ENCODE measurements at places on chromosomes 5 and 9.

DNA sequence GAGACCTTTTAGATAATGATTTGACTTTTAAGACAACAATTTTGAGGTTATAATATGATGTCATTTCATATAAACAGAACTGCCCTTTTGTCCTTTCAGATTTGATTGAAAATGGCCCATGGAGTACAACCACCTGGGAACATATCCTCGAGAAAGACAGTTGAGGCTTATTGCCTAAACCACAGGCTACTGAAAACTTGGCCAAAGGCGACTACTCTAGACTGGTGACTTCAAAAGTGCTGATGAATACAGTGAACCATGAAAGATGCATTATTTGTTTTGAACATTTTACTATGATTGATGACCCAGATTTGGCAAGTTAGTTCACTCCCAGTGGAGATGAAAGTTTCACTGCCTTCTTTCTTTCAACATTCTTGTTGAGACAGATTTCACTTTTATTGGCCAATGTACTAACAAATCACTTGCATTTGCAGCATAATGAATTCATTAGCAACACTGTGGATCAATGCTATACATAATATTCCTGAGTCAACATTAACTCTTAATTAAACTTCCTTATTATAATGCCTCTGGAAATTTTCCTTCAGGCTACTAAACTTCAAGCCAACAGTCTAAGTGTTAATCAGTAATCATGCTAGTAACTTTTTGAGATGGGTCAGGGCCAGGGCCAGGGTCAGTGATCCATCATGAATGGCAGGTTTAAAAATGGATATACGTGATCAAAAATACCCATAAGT, 480.3 kb downstream of the RAB3C start:
- no peak for DNase-seq

- DNase-seq = no peak
Measured at GRCh38 chr5:168407211-168407610, 79.1 kb upstream of the RARS1 start.

DNA sequence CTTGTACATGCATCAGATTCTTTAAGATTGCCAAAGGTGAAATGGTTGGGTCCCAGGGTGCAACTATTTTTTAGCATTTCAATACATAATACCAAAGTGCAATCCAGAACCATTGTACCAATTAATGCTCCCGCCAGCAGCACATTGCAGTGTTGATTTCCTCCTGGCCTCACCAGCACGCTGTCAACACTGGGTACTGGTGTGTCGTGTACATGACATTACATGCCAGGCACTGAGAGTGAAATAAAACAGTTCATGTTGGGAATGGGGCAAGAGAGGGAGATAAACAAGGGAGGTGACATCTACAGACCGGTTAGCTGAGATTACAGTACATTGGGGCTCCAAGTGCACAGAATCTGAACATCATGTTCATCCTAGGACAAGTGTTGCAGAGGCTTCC, 37.8 kb downstream of the HMGCS1 start:
- no peak for DNase-seq

GRCh38 chr5:52963636-52964035, 25.5 kb upstream of the ITGA2 start:
- no peak for DNase-seq

DNA sequence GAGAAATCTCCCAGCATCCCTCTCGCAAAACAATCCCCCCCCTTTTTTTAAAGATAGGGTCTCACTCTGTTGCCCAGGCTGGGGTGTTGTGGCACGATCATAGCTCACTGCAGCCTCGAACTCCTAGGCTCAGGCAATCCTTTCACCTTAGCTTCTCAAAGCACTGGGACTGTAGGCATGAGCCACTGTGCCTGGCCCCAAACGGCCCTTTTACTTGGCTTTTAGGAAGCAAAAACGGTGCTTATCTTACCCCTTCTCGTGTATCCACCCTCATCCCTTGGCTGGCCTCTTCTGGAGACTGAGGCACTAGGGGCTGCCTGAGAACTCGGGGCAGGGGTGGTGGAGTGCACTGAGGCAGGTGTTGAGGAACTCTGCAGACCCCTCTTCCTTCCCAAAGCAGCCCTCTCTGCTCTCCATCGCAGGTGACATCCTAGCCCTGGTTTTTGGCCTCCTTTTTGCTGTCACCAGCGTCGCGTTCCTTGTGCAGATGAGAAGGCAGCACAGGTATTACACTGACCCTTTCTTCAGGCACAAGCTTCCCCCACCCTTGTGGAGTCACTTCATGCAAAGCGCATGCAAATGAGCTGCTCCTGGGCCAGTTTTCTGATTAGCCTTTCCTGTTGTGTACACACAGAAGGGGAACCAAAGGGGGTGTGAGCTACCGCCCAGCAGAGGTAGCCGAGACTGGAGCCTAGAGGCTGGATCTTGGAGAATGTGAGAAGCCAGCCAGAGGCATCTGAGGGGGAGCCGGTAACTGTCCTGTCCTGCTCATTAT, 6.8 kb downstream of the CA9 start:
- no peak for DNase-seq

GRCh38 chr9:100324594-100325200, 28.0 kb downstream of the TEX10 start:
- no peak for DNase-seq

- DNase-seq = no peak
Measured at GRCh38 chr5:133145436-133146170, 93.8 kb downstream of the HSPA4 start.

DNA sequence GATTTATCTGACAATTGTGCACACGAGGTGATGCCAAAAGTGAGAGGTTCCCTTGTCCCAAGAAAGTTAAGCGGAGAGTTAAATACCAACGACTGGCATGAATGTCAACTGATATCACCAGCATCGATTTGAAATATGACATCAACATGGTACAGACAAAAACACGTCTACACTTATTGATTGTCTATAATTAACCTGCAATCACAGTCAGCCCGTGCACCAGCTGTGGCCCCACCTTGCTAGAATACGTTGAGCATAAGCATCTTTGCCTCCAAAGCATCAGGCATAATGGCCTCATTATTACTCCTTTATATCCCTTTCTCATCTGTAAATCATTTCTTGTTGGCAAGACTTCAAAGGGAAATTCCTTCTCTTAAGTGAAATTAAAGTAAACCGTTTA, 625.4 kb downstream of the IRX1 start:
- no peak for DNase-seq

DNA sequence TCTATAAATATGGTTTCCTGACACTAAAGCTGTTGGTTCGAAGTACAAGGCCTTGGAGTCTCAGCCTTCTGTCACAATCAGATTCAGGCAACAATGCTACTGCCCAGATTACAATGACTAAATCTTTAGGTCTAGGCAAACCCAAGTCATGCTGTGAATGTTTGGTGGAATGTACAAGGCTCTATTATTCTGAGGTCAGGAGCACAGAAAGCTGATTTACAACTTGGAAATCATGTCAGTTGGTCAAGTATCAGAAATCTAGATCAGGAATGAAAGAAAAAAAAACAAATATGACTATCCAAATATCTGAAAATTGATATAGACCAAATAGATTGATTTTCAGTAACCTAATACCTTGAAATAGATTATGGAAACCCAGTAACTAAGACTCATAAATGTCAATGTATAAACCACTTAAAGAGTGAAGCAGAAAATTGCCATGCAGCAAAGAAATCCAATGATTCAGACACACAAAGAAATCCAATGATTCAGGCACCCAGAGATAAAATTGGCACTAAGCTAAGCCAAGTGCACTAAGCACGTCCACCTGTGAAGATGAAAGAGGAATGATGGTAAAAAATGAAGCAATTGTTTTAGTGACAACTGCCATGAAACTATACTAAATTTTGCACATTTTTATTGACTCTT, 588.0 kb upstream of the TUSC1 start:
- no peak for DNase-seq

- DNase-seq = no peak
Measured at GRCh38 chr9:89011683-89012082, 20.4 kb downstream of the S1PR3 start.

GRCh38 chr5:176955895-176956294, 50.7 kb downstream of the UIMC1 start:
- DNase-seq = no peak

DNA sequence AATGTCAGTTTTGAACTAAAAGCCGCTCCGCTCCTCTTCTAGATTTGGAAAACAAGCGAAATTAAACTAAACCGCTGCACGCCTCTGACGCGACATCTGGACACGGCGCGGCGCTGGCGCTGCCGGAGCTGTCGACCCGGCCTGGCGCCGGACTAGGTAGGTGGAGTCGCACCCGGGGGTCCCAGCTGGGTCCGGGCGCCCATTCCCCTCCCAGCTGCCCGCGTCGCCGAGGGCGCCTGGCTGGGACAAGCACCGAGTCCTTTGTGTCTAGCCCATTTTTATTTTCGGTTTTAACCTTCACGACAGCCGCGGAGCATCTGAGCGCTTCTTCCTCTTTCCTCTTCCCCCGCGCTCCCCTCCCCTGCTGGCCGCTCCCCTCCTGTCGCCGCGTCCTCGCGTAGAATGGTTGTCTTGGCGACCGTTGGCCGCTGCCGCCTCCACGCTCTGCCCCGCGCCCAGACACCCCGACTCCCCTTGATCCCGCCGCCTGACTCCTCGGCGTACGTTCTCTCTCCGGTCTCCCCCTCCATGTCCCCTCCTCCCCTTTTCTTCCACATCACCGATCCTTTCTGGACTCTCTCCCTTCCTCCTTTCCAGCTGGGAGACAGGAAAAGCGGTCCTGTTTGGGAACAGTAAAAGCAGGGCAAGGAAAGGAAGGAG, 545 bp downstream of the CDKN2B-AS1 start:
- DNase-seq = peak; percentile 57

- DNase-seq = no peak
Measured at GRCh38 chr5:98564836-98565235, 208.6 kb upstream of the RGMB start.

GRCh38 chr9:105050296-105050695, 122.3 kb upstream of the ABCA1 start:
- no peak for DNase-seq

- no peak for DNase-seq
Measured at GRCh38 chr9:108838017-108838416, 17.8 kb downstream of the ACTL7B start.

GRCh38 chr5:94212476-94212875, 405.9 kb downstream of the KIAA0825 start:
- DNase-seq = no peak

DNA sequence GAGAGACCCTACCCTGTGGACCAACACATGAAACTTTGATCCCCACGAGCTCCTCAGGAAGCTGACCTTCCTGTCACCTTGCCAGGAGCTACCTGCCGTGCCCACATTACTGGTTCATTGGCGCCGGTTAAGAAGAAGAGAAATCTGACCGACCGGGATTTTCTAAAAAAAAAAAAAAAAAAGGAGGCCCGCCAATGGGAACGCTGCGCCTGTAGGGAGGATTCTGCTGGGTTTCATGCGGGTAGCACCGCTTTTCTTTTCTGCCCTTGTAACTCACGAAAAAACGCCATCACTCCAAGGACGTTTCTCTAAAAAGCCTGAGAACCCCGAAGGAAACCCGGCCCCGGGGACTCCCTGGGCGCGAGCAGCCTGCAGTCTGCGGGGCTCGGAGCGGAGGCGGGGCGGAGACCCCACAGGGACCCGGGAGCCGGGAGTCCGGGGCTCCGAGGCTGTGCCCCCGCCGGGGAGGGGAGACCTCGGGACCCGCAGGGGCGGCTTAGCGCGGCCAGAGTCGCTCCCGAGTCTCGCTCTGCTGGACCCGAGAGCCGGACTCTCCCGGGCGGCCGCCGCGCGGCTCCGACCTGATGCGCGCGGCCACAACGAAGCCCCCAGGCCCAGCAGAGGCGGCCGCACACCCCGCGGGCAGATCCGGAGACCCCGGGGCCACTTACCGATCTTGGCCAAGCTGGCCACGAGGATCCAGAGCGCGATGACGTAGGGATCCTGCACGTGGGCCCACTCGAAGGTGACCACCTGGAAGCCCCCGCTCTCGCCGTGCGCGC, 617 bp downstream of the SLC9A3 start:
- DNase-seq = no peak

DNA sequence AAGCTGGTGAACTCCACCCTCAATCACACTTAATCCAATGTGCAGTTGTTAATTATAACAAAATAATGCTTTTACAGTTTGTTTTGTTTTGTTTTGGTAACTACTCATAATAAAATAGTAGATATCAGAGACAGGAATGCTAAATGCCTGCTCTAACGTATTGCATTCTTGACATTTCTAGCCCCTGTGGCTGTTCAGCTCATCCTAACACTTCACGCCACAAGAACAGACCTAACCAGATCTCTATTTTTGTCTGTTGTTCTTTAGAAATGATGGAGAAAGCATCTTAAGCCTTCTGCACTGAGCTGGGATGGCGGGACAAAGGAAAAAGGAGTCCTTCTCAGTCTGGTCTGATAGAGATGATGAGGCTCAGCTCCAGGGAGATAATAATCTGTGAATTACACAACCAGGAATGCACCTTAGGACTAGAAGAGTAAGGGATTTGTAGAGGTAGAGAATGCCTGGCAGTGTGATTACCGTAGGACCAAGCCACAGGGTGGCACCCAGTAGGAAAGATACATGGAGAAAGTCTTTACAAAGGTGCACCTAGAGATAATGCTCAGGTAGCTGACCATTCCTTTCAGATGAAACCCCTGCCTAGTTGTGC, 628.8 kb downstream of the PDE4D start:
- DNase-seq = no peak

DNA sequence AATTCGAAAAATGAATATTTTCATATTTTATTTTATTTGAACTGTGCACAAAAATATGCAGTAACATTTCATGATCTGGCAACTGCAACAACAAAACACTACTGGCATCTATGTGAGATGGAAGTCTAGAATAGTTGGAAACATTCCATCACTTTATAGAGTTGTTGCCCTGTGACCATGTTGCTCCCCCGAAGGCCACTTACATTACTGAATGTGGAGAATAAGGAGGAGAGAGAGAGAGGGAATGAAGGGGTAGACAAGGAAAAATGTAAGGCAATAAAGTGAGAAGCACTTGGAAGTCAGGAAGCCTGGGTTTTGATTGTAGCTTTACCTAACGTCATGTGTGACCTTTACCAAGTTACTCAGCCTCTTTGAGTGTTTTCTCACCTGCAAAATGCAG, 437.2 kb upstream of the EDIL3 start:
- DNase-seq = no peak

GRCh38 chr9:14321517-14322130, 7.7 kb upstream of the NFIB start:
- DNase-seq = no peak

GRCh38 chr5:53426878-53427277, 53.6 kb upstream of the FST start:
- DNase-seq = no peak

- DNase-seq = no peak
Measured at GRCh38 chr9:99052815-99053715, 51.8 kb upstream of the TGFBR1 start.
